ENCODE measurements at places on chromosomes 2 and 18.

GRCh38 chr2:173734797-173735196 is 230.4 kb downstream of the SP3 start:
- no peak for DNase-seq

DNA sequence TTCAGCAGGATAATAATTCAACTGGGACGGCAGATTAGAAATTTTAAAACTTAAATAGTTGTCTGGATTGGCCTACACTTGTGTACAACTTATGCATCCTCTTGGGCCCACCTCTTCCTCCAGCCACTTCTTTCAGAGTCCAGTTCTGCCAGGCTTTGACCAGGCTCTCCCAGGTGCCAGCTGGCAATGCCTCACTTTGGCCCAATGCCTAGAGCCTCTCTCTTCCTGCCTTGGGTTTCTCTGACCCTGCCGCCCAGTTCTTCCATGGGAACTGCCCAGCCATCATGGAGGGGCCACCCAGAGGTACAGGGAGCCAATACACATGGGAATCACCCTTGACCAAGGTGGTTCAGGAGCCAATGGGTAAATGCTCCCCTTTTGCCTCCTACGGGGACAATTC is 135.5 kb downstream of the IRS1 start:
- DNase-seq, result no peak

DNA sequence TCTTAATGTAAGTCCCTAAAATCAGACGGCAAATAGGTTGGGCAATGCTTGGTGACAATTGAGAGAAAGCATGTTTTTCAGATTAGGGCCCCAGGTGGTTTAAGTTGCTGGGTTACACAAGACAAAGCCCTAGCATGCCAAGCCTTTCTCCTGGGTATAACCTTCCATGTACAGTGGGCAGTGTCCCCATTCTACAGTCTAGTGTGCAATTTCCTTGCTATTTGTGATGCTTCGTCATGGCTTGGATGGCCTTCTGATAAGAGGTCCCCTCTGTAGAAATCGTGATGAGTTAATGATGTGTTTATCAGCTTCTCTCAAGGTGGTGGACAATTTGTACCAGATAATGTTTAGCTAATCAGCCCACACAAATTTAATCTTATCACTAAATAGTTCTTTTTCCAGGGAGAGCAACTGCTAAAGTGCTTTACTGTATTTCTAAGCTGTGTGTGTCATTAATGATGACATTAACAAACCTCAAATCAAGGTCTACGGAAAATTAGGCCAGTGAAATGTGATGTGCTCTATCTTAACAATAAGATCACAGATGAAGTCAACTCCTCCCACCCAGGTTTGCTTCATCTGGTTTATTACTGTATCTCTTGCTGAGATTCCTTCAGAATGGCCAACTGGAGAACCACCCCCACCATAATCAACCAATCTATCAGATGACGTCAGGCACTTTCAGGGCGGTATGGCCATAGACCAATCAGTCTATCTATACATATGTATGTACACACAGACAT is 61.7 kb downstream of the PLB1 start:
- DNase-seq, result no peak

- DNase-seq, result no peak
Observed at GRCh38 chr2:108316461-108317258, 28.0 kb downstream of the SULT1C2 start.

DNA sequence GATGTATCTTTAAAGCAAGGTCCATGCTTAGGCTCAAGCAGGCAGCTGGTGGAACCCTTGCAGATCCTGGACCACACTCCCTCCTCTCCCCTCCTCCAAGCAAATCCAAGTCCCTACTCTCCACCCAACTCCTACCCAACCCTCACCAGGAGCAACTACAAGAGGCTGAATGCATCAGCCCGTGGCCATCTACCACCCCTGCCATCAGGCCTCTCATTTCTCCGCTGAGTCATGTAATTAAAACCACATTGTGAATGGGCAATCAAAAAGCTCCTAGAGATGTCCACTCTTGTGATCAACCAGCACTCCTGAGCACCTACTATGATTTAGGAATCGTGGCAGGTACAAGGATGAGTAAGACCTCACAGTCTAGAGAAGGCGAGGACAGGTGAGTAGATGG is 142.2 kb upstream of the CAPN13 start:
- DNase-seq, result no peak

DNA sequence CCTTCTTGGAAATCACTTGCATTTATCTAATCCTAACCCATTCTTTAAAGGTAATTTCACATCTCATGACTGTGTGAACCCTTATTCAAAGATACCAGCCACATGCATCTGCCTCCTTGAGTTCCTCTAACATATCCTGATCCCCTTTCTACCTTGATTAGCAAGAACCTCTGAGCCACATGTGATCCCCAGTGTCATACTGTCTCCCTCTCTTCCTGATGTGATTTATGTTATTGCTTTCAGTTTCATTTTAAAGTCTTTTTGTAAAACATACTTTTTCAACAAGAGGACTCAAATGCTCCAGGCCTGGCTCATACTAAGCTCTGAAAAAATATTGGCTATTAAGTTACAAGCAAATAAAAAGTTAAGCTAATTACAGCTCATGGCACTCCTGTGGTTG is 470.1 kb downstream of the DLGAP1 start:
- DNase-seq, result no peak

DNA sequence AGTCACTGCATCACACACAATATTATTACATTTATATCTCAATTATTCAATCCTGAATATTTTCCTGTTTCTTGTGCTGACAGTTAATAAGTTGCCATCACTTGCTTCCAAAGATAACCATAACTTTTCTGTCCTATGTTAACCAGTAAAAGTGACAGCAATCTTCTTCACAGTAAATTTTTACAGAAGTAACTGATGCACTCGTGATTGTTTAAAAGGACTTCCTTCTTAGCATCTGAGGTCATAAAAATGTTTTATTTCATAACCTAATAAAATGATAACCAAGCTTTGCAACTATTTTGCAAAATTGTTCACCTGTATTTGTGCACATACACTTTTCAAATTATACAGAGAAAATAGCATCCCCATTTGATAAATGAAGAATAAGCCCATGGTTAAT is 20.6 kb upstream of the ANKRD62 start:
- no peak for DNase-seq

- DNase-seq, result no peak
Observed at GRCh38 chr18:21361307-21361880, 119.4 kb downstream of the GREB1L start.

- no peak for DNase-seq
Observed at GRCh38 chr2:134401081-134401497, 147.2 kb downstream of the MGAT5 start.

- DNase-seq, result no peak
Observed at GRCh38 chr2:12027136-12027535, 280.7 kb downstream of the LPIN1 start.

DNA sequence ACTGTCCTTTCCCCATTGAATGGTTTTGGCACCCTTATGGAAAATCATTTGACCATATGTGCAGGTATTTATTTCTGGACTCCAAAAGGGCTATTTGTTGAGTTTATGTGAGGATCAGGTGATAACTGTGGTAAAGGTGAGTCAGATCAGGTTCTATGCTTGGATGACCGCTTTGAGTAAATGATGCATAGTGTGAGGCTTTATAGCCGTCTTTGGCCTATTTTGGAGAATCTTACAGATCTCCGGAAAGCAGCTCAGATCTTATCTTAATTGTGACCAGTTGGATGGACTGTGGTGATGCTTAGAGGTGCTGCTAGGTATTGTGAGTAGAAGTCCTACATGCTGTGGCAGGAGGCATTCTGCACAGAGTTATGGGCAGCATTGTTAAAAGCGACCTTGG is 126.2 kb downstream of the METTL8 start:
- DNase-seq, result no peak

DNA sequence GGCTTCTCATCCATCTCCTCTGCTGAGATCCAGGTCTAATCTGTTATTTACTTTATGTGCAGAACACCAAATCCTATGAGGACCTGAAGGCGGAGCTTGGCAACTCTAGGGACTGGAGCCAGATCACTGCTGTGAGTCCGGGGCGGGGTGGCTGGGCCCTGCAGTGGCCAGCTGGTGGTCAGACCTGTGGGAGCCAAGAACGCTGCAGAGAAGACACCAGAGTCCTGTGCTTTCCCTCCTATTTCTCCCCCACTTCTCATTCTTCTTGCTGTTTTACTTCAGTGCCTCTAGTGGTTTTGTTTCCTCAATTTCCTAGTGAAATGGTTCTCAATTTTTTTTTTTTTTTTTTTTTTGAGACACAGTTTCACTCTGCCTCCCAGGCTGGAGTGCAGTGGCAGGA is 19.7 kb downstream of the VIL1 start:
- no peak for DNase-seq

- no peak for DNase-seq
Observed at GRCh38 chr2:142100139-142100873, 30.5 kb downstream of the LRP1B start.

- DNase-seq, result no peak
Observed at GRCh38 chr18:46480226-46480625, 176.8 kb downstream of the LOXHD1 start.

- no peak for DNase-seq
Observed at GRCh38 chr2:238774071-238774470, 73.8 kb upstream of the TWIST2 start.

GRCh38 chr2:191713837-191714236 is 35.9 kb downstream of the NABP1 start:
- DNase-seq, result no peak

- no peak for DNase-seq
Observed at GRCh38 chr18:57544936-57545660, 41.4 kb downstream of the FECH start.

- DNase-seq, result no peak
Observed at GRCh38 chr2:189629531-189630453, 31.5 kb upstream of the ASNSD1 start.

- DNase-seq, result no peak
Observed at GRCh38 chr2:217033186-217033585, 173.3 kb upstream of the TNP1 start.

DNA sequence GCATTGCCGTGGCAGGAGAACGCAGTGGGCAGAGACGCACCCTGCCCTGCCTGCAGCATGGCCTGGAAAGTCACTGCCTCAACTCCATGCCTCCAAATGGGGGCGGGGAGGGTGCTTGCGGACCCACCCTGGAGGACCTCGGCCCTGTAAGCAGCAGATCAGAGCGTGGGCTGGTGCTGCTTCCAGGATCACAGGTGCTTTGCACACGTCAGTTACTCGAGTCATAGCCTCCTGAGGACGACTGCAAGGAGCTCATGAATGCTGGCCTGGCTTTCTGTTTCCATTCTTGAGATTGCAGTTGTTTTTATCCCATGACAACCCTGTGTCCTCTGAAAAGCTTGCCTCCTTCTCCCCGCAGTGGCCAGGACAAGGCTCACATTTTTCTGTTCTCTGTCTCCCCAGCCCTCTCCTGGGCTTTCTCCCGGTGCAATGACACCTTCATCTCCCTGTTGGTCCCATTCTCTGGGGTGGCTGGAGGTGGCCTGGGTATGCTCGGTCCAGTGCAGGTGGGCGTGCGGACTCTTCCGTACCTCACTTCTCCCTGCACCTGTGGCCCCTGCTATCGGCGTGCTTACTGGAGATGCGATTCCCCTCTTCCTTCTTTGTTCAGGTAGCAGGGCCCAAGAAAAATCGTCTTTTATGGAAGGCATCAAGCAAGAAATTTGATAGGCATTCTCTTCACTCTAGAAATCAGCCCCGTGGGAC is 208.0 kb downstream of the GBX2 start:
- DNase-seq, result no peak

GRCh38 chr2:19579461-19579860 is 221.0 kb upstream of the OSR1 start:
- DNase-seq, result no peak

DNA sequence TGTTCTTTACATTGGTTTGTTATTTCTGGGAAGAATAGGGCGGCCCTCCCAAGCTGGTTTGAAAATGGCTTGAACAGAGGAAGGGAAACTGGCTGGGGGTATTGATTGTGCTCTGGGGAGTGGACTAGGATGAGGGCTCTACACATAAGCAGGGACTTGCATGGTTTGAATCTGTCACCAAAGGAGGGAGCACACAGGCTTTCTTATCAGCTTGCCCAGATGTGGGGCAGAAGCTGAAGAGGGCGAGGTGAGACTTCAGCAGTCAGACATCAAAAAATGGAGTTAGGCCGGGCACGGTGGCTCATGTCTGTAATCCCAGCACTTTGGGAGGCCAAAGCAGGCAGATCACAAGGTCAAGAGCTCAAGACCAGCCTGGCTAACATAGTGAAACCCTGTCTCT is 7.2 kb upstream of the RAB12 start:
- DNase-seq, result no peak

GRCh38 chr2:178243961-178244360 is 49.6 kb downstream of the OSBPL6 start:
- DNase-seq, result no peak

DNA sequence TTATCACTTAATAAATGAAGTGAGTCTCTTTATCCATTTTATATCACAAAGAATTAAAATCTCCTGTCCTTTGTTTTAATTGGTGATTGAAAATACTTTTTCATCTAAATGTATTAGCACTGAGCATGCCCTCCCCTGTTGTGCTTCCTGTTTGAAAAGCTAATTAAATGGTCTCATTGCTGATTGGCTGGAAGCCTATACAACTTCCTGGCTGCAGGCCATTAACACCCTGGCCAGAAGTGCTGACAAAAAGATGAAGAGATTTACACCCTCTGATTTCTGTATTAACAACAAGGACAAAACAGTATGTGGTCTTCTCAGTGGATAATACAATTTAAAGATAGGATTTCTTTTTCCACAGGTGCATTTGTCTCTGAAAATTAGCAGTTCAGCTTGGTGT is 548.0 kb downstream of the DCC start:
- DNase-seq, result no peak

DNA sequence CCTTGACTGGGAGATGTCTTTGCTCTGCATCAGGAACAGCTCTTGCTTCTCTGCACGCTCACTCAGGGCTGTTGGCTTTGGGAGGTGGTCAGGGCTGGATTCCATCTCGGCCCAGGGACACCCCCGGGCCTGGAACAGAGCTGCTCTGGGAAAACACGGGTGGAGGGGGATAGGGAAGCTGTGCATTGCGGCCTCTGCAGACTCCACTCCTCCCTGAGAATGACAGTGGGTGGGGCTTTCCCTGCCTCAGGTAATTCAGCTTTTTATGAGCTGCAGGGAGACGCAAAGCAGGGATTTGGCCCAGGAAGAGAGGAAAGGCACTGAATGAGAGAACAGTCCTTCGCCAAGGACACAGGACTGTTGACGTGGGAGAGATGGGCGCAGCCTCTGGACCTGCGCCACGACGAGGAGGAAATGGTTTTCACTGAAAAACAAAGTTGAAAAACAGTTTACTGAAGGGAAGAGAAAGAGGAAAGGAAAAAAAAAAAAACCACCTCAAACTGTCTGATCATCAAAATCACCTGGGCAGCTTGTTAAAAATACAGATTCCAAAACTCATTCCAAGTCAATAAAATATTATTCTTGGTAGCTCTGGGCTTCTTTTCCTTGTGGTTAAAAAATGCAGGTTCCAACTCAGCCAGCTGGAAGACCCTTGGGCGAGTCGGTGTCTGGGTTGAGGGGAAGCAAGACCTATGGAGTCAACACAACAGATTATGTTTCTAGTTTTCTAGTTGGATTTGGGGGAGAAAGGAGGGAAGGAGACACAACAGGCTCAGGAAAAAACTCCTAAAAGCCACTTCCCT is 194.0 kb downstream of the ZFP36L2 start:
- no peak for DNase-seq

DNA sequence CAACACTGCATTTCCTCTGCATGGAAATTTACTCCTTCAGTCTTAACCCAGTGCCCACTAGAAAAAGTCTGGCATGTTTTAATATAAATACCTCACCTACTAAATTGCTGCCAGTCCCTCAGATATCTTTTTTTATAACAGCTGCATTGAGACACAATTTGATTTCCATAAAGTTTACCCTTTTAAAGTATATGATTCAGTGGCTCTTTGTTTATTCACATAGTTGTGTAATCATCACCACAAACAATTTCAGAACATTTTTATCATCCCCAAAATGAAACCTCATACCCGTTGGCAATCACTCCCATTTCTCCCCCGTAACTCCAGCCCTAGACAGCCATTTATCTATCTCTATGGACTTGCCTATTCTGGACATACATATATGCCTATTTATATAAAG is 17.0 kb upstream of the FRZB start:
- no peak for DNase-seq
